Mammary microvascular endothelial cell (primary cell): ENCODE measurements at places on chromosomes 1 and 21. TPM values are rescaled to one million over a fixed set of nuclear protein-coding genes. Genes with fewer than 3 reads are reported as not detected.

Gene BTBD19
- 4.6 and 5.9 TPM in 2 replicates for total RNA-seq

Gene GPR25
- total RNA-seq = not detected in 2 replicates

Gene ATP1A2
- not detected in 2 replicates for total RNA-seq

Gene CFHR4
- total RNA-seq = not detected in 2 replicates

Gene TMOD4
- 0.67 and 0.79 TPM in 2 replicates for total RNA-seq

Gene PDZK1
- not detected in 2 replicates for total RNA-seq

Gene LRRC38
- total RNA-seq = 0.40 and 0.54 TPM in 2 replicates

Gene PKLR
- total RNA-seq = not detected in 2 replicates

Gene LYST
- total RNA-seq = 3.6 and 7.6 TPM in 2 replicates

Gene YOD1
- 4.2 and 5.3 TPM in 2 replicates for total RNA-seq

Gene CFAP45
- 0.89 and 1.9 TPM in 2 replicates for total RNA-seq

Gene GCLM
- total RNA-seq = 25.6 and 26.3 TPM in 2 replicates

Gene REN
- 0.39 and 0.40 TPM in 2 replicates for total RNA-seq

Gene SLC2A5
- total RNA-seq = not detected in 2 replicates

Gene KHDRBS1
- 98.4 and 98.6 TPM in 2 replicates for total RNA-seq

Gene DNASE2B
- not detected in 2 replicates for total RNA-seq

Gene ERG
- total RNA-seq = 62.9 and 65.4 TPM in 2 replicates

Gene UQCRH
- 475 and 523 TPM in 2 replicates for total RNA-seq

Gene NUDT4B
- total RNA-seq = 14.4 and 40.1 TPM in 2 replicates

Gene SIM2
- total RNA-seq = 0.10 TPM in 1 of 2 replicates, not detected in the other

Gene SLC66A1
- total RNA-seq = 23.7 and 24.4 TPM in 2 replicates

Gene COL6A2
- total RNA-seq = 2.7 and 2.8 TPM in 2 replicates

Gene TNFRSF9
- total RNA-seq = 0.89 and 1.5 TPM in 2 replicates

Gene TMEM35B
- total RNA-seq = 37.3 and 41.0 TPM in 2 replicates

Gene DIO1
- total RNA-seq = not detected in 2 replicates

Gene SASS6
- 5.2 and 6.4 TPM in 2 replicates for total RNA-seq
